ENCODE measurements at places on chromosomes 11 and 22.

DNA sequence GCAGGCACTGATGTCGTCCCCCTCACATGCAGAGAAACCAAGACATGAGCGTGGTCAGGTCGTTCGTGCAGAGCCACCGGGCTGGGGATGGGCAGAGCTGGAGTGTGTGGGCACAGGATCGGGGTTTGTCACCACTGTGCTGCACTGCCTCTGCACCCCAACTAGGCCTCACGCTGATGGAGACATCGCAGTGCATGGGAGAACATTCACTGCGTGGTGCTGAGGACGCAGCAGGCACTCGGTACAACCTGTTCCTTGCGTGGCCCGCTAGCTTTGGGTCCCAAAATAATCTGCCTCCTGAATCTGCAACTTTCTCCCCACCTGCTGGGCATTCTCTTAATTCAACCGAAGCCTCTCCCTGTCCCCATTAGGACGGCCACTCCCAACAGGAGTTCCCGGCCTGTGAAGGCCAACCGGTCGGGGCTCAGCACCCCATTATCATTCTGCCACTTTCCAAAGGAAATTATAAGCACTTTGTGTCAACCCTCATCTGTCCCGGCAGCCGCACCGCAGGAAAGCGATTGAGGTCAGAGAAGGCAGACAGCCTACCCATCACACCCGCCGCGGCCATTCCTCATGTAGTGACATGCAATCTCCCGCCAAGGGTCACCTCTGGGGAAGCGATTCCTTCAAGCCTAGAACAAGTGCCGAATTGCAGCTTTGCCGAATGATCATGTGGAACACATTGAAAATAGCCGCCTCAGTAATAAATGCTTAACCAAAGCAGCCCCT, 490.4 kb downstream of the MN1 start:
- no peak for DNase-seq

DNA sequence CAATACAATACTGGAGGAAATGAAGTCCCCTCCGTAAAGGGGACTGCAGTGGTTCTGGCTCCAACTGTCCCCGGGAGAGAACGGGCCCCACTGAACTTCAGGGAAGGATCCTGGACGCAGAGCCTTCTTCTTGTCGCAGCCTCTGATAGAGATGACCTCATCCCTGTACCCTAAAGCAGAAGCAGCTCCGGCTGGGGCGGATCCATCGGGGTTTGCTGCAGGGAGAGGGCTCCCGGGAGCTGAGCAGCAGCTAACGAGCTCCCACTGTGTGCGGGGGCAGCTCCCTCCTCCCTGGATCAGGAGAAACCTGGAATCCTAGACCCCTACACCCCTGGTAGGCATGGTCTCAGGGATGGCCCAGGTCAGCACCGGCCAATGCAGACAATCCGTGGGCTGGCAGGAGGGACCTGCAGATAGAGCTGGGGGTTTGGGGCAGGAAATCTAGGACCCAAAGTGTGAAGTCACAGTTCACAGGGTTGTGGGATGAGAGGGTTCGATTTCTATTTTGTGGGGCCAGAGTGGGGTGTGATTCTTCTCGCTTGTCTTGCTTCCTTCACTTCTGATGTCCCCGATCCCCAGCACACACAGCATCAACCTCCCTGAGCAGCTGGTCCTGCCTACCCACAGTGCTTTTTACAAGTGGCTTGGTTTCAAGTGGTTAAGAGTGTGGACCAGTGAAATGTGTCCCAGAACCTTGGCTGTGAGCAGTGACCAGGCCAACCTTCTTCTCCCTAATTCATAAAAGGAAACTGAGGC, 12.9 kb downstream of the KIAA0930 start:
- no peak for DNase-seq

DNA sequence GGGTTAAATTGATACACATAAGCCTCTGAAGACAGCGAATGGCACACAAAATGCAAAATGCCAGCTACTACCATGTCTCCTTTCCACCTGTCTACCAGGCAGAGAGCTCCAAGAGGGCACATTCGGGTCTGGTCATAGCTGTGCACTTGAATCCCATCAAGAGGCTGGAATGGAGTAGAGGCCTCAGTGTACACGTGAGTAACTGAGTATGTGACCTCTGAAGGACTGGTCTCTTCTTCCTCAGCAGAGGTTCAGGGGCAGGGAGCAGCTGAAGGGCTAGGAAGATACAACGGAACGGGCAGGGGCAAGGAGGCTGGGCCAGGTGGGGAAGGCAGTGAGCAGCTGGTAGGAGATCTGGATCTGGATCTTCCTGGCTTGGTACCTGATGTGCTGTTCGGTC, 56.3 kb upstream of the PHOX2A start:
- DNase-seq: no peak

DNA sequence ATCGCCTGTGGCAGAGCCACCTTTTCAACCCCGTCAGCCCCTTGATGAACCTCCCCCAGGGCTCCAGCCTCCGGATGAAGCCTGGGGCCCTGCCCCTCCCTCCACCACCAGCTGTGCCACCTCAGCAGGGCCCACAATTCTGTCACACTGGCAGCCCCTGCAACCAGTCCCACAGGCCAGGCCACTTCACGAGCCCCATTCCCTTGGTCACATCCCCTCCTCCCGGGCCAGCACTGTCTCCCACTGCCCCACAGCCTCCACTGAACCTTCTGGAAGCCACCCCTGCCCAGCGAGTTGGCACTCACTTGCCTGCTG, 19.9 kb downstream of the OSBPL5 start:
- DNase-seq: no peak

- no peak for DNase-seq
Measured at GRCh38 chr11:12546660-12547059, 127.6 kb upstream of the TEAD1 start.

DNA sequence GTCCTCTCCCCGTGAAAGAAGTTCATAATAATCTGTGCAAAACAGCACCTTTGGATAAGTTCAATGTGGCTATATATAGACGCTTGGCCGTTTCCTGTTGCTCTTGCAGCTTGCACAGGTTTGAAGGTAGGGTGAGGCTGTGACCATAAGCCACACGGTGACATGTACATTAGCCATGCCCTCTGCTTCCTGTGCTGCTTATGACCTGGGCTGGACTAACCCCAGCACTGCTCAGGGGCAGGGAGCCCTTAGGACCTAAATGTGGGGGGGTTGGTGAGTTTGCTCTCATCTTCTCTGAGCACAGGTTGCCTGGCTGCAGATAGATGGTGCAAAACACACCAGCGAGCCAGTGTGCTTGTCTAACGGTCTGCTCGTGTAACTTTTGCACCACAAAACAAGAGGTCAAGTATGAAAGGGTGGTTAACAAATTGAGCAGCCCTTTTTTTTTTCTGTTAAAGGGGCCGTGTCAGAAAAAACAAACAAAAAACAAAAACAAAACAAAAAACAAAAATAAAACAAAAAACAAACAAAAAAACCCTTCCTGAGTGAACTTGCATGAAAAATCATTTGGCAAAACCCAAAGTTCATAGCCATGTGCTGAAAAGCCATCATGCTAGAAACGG, 37.3 kb downstream of the FLI1 start:
- DNase-seq: no peak

DNA sequence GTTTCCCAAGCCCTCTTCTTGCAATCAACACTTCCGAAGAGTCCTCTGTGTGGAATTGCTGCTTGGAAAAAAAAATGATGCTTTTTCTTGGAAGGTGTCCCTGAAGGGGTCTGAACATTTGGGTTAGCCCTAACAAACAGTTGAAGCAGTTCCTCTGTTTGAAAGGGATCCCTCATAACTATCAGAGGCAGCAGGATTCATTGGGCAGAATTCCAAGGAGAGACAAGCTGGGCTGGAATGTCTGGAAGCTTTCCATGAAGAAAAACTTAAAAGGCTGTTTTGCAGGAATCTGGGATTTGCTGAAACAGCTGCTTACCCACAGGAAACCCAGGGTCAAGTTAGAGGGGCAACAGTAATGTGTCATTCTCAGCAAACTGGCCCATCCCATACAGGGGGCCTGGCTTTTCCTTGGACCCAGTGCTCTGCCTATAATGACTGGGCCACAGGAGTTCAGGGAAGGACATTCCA, 3.1 kb downstream of the CSNK2A3 start:
- DNase-seq: no peak

GRCh38 chr11:65808744-65809341, 22.0 kb downstream of the OVOL1 start:
- no peak for DNase-seq

DNA sequence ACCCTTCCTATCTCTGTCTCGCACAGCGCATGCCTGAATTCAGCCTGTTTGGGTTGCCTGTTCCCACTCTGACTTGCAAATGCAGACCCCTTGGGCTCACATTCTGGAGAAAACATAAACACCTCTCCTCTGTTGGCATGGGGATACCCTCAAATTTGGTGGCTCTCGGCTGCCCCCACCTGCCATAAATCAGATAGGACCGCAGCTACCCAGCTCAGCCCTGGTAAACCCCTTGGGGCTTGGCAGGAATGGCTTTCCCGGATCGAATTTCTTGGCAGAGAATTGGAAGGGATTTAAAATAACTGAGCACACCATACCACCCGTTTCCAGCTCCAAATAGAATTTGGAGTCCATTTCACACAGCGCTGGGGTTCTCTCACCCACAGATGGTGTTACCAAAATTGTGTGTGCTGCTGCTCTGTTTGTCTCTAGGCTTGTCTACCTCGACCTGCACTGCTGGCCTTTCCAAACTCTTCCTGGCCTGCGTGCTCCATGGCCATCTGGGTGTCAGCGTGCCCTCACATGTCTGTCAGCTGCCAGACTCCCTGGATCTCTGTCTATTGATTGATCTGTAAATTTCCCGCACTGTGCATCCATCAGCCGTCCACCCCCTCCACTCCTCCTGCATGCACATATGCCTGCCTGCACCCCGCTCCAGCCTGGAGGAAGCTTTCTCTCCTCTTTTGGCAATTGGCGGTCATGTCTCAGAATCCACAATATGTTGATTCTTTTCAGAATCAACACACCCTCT, 134.0 kb downstream of the NTM start:
- DNase-seq: no peak

- DNase-seq: no peak
Measured at GRCh38 chr11:65822776-65823528, 10.8 kb upstream of the SNX32 start.

GRCh38 chr11:129998107-129998506, 4.5 kb downstream of the PRDM10 start:
- DNase-seq: no peak

DNA sequence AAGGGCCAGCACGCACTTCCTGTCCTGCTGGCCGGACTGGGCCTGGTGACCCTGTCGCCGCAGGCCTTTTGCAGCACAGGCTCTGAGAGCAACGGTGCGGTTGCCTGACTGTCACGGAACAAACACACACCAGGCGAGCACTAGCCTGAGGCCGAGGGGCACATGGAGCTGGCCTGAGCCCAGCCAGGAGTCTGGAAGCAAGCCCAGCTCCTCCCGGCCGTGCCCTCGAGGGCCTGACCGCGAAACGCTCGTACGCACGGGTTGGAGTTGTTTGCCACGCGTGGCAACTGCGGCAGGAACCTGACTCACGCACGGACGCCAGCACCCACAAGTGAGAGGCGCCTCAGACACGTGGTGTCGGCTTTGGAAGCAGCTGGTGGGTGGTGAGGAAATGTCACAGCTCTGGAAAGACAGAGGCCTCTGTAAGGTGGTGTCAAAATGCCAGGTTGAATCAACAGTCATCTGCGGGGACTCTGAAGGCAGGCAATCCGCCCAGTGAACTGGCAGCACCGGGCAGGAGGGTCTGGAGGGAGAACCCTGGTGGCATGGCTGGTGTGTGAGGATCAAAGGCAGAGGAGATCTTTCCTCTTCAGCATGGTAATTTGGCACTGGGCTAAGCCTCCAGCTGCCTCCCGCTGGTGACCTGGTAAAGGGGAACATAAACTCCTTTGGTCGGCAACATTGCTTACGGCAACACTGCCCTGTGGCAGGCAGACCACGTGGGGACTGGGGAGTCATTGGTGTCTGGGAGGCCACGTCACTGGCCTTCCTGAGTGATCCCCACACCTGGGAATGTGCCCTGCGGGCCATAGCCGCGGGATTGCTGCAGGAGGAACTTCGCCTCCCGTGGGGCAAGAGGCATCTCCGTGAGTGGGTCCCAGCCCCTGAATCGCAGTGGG, 15.3 kb upstream of the IL17REL start:
- no peak for DNase-seq

DNA sequence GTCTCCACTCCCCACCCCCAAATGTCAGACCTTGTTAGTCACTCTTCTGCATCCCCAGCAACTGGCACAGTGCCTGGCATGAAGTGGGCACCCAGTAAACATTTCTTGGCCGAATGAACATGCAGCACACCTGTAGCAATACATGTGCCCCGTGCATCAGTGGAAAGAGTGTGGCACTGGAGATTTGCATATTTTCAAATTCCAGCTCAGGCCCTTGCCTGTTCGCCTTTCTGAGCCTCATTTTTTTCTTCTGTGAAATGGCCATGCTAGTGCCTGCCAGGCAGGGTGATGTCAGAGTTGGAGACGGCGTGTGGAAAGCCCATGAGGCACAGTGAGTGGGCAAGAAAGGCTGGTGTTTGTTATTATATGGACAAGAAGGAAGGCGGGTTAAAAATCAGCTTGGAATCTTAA, 38.7 kb downstream of the CD82 start:
- no peak for DNase-seq

DNA sequence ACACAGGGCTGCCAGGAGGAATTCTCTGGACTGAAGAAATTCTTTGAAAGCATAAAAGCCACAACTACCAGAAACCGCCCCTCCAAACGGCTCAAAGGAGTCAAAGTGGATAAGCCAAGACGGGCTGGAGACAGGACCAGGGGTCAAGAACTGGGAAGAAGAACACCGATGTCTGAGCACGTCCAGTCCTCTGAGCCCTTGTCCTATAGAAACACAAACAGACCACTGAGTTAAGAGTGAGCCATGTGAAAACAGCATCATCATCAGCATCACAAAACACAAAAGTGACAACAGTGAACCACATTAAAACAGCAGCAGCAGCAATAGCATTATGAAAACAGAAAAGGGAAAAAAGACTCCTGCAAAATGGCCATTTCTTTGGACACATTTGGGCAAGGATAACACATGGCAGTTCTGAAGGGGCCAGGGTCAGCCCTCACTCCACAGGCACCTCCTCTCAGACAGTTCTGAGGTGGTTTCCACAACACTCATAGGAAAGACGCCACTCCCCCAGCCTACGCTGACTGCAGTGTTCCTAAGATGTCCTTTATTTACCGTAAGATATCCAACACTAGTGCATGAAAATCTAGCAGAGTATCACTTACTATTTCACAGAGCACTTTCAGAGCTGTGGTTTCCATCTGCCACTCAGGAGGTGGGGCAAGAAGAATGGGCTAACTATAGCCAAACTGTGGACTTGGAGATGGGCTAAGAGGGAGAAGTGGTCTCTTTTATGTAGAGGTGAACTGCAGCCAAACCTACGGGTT, 28.6 kb upstream of the YPEL1 start:
- DNase-seq: no peak

DNA sequence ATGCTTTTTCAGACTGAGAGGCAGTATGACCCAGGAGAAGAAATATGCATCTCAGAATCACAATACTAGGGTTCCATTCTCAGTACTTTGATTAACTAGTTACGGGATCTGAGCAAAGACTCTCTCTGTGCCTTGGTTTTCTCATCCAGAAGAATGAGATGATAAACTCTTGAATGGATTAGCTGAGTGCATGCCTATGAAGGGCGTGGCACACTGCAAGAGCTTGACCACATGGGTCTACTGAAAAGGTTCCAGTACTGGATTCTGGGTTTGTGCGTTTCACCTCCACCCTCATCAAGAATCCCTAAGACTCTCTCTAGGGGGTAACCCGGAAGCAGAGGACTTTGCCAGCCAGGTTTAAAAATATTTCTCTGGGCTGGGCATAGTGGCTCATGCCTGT, 25.6 kb downstream of the PGA5 start:
- DNase-seq: no peak
